Bronchial epithelial cell (primary cell): ENCODE measurements at places on chromosomes 16 and 17. TPM values are rescaled to one million over a fixed set of nuclear protein-coding genes. Genes with fewer than 3 reads are reported as not detected.

PER1 gene
- 21.9 and 26.4 TPM in 2 replicates for total RNA-seq

- peak; percentile 77 for DNase-seq
These were observed 352 bp downstream of the MARF1 start for GRCh38 chr16:15642557-15643047.

- peak; percentile 90 for DNase-seq
These were observed 5.0 kb downstream of the PITPNM3 start for GRCh38 chr17:6551356-6551755.

GRCh38 chr16:29995324-29995910, at the start of gene HIRIP3:
Gene HIRIP3 (minus strand): TSS chr16:29995617. CDS start chr16:29995605, 12 bp downstream.
- DNase-seq = peak; percentile 54

GRCh38 chr17:49401971-49402611, 12.6 kb downstream of the PHB1 start:
- no peak for DNase-seq

DNA sequence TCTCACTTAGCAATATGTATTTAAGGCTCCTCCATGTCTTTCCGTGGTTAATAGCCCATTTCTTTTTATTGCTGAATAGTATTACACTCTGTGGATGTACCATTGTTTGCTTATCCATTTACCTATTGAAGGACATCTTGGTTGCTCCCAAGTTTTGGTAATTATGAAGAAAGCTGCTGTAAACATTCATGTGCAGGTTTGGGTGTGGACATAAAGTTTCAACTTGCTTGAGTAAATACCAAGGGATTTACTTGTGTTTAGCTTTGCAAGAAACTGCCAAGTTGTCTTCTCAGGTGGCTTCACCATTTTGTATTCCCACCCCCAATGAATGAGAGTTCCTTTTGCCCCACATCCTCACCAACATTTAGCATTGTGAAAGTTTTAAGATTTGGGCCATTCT, 9.5 kb downstream of the LRRC36 start:
- DNase-seq = no peak

CCDC92B gene
- not detected in 2 replicates for total RNA-seq

DNA sequence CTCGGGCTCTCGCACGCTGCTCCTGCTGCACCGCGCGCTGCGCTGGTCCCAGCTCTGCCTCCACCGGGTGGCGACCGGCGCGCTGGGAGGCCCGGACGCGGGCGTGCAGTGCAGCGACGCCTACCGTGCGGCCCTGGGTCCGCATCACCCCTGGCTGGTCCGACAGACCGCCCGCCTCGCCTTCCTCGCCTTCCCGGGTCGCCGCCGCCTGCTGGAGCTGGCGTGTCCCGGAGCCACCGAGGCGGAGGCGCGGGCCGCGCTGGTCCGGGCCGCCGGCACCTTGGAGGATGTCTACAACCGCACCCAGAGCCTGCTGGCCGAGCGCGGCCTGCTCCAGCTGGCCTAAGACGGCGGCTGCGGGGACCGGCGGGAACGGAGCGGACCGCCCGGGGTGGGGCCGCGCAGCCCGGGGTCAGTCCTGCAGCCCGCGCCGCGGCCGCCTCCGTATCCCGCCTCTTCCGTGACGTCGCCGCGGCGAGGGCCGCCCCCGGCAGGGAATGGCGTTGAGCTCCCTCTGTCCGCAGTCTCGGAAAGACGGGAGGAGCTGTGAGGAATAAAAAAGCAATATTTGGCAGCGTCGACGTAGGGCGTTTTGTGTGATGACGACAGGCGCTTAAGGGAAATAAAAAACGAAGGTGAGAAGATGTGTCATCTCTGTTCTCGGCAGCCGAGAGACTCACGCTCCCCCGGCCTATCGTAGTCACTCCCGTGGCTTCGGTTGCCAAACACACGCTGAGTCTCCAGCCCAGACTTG, 1.4 kb downstream of the GLTPD2 start:
- peak; percentile 98 for DNase-seq
